ENCODE measurements at places on chromosomes 1 and 21.

- DNase-seq: no peak
Observed at GRCh38 chr1:41465741-41466140, 18.7 kb downstream of the EDN2 start.

DNA sequence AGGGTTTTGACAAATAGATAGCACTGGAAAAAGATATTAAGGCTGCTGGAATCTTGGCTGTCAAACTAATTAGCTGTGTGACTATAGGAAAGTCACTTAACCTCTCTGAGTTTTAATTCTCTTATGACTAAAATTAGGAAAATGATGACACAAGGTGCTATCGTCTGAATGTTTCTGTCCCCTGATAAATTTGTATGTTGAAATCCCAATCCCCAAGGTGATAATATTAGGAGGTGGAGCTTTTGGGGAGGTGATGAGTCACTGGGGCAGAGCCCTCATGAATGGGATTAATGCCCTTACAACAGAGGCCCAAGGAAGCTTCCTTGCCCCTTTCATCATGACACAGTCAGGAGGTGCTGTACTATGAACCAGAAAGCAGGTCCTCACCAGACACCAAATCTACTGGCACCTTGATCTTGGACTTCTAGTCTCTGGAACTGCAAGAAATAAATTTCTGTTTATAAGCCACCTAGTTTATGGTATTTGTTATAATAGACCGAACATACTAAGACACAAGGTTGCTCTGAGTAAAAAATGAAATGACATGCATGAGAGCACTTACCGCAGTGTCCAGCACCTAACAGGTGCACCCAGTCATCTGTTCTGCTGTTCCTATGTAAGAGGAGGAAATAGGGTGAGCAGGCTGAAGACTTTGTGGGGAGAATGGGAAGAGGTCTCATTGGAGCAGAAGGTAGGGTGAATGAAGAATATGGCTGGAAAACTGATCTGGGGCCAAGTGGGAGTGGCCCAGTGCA, 26.3 kb upstream of the DISP1 start:
- DNase-seq: no peak

DNA sequence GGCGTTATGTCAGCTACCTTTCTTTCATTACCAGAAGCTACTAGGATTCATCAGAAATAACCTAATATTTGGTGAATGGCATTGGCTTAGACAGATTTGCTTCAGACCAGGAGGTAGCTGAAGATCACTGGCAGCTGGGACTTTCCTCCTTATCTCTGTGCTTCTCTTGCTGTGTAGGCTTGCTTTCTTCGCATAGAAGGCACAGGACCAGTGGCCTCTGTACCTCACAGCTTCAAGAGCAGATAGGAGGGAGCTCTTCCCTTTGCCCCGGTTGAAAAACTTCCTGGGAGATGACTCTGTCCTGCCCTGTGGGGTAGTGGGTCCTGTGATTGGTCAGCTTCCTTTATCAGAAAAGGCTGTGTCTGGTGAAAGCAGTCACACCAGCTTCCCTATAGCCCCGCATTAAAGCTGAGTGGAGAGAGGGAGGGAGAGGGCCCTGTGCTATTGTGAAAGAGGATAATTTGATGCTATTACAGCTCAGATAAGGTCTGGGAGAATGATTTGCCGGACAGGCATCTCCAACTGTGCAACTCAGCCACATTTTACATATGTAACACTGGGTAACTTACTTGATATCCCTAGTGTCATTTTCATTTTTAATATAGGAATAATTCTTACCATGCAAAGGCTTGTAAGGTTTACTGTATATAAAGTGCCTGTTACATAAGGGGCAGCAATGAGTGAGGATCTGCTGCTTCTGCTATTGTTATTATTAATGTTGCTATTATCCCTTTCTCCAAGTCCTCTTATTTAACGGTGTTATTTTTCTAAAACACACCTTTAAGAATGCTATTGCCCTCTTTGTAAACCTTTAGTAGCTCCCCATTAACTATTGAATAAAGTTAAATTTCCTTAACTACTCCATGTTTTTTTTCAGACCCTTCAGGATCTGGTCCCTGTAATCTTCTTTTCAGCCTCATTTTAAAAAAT, 31.6 kb downstream of the OSBPL9 start:
- no peak for DNase-seq

- DNase-seq: no peak
Observed at GRCh38 chr1:64550510-64550909, 80.6 kb downstream of the CACHD1 start.

DNA sequence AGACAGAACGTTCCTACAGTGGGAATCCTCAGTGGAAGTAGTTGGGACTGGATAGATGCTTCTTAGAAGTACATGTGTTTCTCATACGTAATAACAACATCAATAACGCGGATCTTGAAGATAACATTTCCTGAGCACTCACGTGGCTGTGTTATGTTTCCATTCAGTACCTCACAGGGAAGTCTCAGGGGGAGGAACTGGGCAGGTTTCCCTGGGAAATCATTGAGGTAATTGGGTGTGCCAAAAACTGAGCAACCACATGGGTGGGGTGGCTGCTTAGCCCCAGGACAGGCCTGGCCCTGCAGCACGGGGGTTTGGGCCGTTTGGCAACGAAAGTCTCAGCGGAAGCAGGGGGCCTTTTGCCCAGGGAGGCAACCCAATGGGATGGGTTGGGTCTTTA, 133.8 kb downstream of the ZSCAN20 start:
- no peak for DNase-seq

DNA sequence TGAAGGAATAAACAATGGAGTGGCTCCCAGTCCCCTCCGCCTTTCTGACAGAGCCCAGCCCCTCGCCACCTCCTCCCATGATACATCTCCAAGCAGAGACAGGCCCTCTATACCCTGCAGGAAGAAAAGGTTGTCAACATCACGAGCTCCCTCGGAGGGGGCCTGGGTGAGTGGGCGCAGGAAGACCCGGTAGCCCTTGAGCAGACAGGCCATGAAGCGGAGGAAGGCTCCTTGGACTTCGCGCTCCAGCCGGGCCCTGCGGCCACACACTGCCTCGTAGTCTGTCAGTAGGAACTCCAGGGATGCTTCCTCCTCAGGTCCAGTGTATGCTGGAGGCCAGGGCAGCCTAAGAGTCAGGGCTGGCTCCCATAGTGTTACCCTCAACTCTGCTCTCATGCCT, 7.0 kb downstream of the DENND4B start:
- DNase-seq: no peak

- no peak for DNase-seq
Observed at GRCh38 chr1:53590531-53591515, 131.6 kb downstream of the DMRTB1 start.

GRCh38 chr1:246647113-246647512, 77.1 kb upstream of the SCCPDH start:
- no peak for DNase-seq

DNA sequence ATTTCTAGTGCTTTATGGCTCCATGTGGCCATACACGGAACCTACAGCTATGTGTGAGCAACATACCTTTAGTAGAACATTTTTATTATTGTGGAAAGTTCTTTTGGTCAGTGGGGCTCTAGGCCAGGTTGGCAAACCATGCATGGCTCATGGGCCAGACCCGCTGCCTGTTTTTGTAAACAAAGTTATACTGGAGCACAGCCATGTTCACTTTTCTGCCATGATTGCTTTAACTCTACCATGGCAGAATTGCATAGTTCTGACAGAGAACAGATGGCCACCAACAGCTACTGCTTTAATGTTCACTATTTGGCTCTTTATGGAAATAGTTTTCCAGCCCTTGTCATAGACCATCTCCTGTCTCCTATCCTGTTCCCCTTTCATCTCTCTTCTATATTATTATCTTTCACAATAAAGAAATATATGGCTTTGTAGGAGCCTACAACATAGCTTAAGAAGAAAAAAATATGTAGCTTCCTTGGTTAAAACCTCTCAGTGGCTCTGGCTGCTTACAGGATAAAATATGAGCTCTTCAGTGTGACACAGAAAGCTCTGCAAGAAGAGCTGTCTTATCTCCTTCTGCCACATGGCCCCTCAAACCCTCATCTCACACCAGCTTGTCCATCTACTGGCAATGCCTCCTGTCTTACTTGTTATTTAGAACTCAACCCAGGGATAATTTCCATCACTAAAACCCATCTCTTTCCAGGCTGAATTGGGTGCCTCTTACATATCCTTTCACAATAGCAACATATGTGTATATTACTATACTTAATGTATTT, 54.6 kb upstream of the RWDD3 start:
- DNase-seq: no peak

- no peak for DNase-seq
Observed at GRCh38 chr1:93080179-93080823, 1.2 kb downstream of the MTF2 start.

DNA sequence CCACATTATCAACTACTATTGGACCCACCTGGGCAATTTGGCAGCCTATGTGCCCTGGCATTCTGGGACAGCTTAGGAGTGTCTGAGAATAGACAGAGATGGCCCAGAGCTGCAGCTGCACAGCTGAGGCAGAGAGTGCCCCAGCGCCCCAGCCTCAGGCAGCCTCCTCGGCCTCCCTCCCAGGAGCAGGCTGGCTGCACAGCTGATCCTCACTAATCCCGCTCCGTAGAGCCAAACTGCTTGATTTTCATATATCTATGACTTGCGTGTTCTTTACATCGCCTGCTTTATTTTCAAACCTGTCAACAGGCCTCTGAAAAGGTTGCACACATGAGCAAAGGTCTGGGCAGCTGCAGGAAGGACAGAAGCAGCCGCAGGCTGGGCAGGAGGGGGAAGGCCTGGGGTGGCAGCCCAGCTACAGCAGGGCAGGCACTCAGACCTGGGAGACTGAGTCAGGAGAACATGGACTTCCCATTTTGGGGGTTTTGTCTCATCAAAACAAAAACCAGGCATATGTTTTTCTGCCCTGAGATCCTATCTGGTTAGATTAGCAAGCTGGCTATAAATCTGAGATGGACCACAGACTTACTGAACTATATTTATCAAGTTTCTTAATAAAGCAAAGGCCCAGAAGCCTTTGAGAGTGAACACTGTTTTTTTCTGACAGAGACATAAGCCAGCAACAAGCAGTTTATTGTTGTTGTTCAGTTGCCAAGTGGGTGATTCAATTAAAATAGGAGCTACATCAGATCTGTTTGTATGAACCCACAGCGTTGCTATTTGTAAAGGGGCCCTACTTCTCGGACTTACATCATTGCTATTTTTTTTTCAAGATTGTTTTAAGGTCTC, 301.8 kb upstream of the DUSP10 start:
- no peak for DNase-seq

GRCh38 chr21:43929217-43929971, 64.4 kb downstream of the AGPAT3 start:
- DNase-seq: no peak

DNA sequence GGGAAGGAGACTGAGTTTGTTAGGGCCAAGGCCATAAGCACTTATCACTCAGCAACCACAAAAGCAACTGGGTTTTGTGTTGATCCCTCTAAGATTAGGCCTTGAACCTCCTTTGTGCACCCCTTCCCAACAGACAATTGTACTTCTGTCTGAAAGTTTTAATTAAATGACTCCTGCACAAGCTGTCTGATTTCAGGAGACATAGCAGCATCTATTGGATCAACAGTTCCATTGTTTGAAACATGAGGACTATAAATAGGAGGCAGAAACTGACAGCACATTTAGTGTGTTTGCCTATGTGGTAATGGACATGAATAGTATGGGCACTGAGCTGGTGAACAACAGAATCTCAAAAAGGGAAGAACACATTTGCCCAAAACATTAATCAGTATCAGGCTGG, 167.3 kb upstream of the KCNJ6 start:
- DNase-seq: no peak

- DNase-seq: no peak
Observed at GRCh38 chr1:31811605-31812004, 4.2 kb downstream of the SPOCD1 start.

DNA sequence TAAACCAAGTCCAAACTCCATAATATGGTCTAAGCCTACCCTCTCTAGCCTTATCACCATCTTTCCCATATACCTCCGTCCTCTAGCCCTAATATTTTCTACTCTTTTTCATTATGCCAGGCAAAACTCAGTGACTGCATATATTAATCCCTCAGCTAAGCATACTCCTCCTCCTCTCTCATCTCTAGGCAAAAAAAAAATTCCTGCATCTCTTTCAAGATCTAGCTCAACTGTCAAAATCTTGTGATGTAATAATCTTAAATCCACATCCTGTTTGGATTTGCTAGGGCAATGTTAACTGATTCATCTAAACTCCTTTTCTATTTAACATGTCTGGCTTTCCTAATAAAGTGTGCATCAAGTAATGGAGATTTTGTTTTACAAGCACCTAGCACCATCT, 20.4 kb downstream of the PRPF38A start:
- DNase-seq: no peak

DNA sequence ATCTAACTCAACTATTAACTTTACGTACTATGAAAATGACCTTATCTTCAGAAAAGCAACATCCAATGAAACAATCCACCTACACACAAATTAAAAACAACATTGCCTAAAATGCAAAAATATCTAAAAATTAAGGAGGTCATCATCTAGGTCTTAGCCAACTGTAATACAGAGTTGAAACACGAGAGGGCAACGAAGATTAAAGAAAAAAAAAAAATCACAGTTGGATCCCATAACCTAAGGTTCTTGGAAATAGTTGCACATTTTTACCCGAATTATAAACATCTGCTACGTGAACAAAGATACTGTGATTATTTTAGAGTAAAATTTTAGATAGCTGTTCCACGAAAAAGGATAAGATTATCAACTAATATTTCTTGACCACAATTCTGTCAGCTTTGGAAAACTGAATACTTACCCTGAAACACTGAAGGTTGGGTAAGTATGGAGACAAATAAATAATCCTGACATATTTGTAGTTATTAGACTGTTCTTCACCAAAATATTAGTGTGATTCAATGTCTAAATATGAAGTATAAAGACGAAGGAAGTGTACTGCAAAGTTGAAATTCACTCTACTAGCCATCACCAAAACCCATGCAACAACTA, 88.0 kb upstream of the AK4 start:
- DNase-seq: no peak

Measured in SIG-M5 (cell line).